ENCODE measurements at places on chromosomes 1 and 21. TPM values are rescaled to one million over a fixed set of nuclear protein-coding genes. Genes with fewer than 3 reads are reported as not detected.

LAX1 gene
- polyA plus RNA-seq, result 0.15 TPM

SDE2 gene
- polyA plus RNA-seq, result 23.0 TPM

NTMT2 gene
- not detected for polyA plus RNA-seq

VWA5B1 gene
- polyA plus RNA-seq, result 0.65 TPM

DNA sequence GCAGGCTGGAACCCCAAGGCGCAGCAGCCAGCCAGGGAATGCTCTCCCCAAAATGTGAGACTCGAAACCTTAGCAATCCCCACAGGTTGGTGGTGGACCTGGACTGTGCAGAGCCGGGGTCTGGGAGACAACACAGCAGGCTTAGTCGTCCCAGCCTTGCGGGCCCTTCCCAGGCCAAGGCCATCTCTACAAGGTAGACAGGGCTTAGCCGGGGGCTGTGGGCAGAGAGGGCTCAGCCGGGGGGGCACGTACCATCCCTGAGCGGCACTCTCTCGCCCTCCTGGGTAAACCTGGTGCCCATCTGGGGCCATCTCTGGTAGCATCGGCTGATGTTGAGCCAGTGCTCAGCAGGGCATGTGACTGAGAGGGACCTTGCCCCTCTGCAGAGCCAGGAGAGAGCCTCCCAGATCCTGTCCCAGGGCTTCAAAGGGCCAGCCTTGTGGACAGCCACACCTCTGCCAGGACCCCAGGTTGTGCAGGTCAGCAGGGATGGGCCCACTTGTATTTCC, 2.2 kb upstream of the ACTRT2 start:
- no peak for DNase-seq

DNA sequence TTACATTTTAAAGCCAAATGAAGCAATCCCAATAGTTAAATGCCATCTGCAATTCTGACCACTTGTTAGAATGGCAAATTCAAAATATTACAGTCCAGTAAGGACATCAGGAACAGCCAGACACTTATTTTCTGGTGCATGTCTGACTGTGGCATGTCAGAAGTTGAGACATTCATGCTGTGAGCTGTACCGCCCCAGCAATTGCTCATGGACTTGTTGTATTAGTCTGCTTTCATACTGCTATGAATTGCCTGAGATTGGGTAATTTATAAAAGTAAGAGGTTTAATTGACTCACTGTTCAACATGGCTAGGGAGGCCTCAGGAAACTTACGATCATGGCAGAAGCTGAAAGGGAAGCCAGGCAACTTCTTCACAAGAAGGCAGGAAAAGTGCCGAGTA, 19.1 kb downstream of the DDAH1 start:
- no peak for DNase-seq

- DNase-seq, result no peak
Measured at GRCh38 chr1:167196166-167196565, 24.5 kb upstream of the POU2F1 start.

- DNase-seq, result no peak
Measured at GRCh38 chr1:210645582-210646257, 317.0 kb downstream of the HHAT start.

- no peak for DNase-seq
Measured at GRCh38 chr1:198361237-198361767, 179.2 kb downstream of the ATP6V1G3 start.

Data from right renal cortex interstitium (tissue), 3 donors.